CD4-positive, alpha-beta T cell treated with Interleukin-4 for 4 hours (primary cell): ENCODE measurements at places on chromosomes 3 and 15.

DNA sequence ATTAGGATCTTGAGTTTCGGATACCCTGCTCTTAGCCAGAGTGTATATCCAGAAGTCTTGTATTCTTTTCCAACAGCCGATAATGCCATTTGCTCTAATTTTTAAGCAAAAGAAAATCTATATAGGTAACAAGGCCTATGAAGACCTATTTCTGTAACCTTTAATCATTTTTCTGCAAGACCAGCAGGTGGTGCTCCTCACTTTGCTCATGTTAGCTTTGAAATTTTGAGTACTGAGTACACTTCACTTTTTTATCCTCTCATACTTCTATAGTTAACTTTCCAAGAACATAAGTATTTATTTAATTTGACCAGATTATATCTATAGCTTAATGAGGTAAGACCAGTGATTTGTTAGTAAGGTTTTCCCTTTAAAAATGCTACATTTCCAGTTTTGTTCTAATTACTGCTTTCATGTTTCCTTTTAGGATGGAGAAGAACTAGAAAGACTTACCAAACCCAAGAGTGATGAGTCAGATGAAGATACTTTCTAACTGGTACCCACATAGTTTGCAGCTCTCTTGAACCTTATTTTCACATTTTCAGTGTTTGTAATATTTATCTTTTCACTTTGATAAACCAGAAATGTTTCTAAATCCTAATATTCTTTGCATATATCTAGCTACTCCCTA is 20.5 kb downstream of the SLC35A5 start:
- peak; percentile 35 for DNase-seq

- no peak for DNase-seq
Observed at GRCh38 chr3:144583871-144584270, 612.2 kb downstream of the DIPK2A start.

DNA sequence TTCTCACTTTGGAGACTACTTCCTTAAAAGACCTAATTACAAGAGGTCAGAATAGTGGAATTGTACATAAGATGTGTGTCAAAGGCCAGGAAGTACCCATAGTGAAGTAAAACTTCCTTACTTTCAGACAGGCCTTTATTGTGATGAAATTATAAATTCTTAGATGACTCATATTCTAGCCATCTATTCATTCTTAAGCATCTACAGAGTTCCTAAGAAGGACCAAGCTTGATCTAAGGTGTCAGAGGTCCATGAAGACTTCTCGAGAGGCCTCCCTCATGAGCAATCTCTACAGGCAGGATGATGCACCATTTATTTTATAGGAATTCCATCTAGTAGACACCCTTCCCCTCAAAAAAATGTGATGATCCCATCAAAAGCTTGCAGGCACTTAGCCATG is 493.3 kb downstream of the MAGI1 start:
- no peak for DNase-seq

DNA sequence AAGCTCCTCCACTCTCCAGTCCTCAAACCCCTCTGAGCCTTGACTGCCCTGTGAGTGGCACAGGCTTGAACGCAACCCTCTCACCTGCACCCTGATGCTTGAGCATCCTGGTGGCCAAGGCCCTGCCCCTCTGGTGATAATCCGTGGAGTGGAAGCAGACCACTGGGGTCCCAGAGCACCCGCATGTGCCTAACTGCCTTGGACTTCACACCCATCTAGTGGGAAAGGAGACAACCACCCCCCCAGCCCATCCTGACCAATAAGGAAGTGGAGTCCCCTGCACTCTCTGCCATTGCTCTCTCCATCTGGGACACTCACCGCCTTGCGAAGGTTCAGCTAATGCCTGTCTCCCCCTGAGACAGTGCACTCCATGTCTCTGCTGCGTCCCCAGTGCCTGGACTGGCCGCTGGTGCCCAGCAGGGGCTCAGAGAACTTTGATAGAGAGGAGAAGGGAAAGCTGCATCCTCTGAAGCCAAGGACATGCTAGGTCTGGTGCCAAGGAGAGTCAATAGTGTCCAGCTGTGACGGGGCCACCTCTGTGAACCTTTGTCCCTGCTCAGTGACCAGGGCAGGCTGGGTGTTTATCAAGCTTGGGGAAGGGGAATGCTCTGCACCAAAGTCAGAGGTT is 3.4 kb downstream of the KLF15 start:
- DNase-seq, result no peak

GRCh38 chr3:171194965-171195364 is 168.4 kb upstream of the SLC2A2 start:
- no peak for DNase-seq

DNA sequence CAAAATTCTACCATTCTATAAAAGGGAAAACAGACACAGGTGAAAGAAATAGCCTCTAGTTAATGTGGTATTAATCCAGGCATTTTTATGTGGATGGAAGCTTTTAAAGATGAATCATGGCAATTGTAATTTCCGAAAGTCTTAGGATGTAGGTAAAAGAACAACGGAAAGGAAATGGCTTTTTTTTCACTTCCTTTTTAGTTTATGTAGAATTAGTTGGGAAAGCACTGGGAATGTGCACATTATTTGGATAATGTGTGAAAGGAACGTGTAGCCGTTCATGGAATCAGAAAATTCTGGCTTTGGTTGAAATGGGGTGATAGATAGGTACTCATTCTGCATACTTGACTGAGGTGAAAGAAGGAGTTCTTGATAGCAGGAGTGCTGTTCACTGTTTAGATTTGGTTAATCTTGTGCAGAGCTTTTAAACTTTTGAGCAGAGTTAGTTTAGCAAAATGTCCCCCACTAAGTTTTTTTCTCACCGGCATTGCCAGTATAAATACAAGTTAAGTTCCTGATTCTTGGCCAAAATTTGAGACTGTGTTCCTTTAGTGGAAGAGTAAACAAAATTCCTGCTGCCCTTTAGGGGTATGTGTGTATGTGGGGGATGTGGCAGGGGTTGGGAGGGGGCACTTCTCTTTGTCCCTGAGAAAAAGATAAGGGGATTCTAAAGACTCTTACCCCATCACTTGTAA is 20.2 kb upstream of the UTS2B start:
- no peak for DNase-seq

DNA sequence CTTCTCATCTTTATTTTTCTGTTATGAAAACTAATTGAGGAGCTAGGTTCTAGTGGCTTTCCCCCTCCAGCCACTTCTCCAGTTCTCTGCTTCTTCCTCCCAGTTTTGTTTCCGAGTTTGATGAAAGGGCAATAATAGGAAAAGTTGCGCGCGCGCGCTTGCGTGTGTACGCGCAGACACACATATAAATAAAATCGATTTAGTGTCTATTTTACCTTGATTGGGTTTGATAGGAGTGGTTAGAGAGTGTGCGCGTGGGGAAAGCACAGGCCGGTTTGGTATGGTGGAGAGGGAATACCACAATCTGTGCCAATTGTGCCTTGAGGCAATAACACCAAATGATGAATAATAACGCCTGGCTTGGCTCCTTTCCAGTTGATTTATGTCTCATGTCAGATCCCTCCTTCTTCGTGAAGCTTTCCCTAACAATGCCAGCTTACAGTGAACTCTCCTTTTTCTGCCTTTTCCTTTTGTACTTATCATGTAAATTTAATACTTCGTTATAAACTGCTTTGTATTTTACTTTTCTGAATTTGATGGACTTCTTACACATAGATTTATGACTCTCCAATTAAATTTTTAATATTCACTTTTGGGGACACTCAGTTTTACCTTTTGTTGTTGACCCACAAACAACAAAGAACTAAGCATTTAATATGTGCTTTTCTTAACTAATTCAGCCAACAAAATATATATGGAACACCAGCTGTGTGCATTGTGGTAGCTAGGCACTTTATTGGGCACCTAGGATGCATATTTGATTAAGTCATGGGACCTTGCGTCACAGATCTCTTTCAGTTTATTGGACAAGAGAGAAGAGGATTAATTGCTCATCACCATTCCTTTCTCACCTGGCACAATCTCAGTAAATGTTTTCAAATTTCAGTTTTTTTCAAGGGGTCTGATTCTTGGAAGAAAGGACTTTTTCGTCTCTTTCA is 1.7 kb downstream of the TIPARP start:
- peak; percentile 67 for DNase-seq

GRCh38 chr3:146189519-146190173 is 28.7 kb upstream of the PLOD2 start:
- DNase-seq, result peak; percentile 39

DNA sequence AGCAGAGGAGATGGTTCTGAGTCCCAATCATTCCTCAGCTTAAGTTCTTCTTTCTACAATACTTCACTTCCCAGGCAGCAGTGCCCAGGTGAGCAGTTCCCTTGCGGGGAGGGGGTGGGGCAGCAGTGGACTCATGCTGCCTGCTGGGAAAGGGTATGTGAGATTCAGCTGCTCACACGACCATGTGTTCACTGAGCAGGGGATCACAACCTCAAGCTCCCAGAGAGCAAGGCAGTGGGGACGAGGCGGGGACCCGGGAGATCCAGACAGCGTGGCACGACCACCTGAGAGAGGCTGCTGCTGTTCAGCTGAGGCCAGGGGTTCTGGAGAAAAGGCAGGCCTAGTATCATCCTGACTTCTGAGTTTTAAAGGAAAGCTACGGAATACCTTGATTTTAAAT is 166.6 kb downstream of the XXYLT1 start:
- no peak for DNase-seq

GRCh38 chr3:132499071-132499470 is 81.8 kb downstream of the DNAJC13 start:
- no peak for DNase-seq

GRCh38 chr3:48715174-48715800 is 1.7 kb downstream of the IP6K2 start:
- DNase-seq, result no peak

DNA sequence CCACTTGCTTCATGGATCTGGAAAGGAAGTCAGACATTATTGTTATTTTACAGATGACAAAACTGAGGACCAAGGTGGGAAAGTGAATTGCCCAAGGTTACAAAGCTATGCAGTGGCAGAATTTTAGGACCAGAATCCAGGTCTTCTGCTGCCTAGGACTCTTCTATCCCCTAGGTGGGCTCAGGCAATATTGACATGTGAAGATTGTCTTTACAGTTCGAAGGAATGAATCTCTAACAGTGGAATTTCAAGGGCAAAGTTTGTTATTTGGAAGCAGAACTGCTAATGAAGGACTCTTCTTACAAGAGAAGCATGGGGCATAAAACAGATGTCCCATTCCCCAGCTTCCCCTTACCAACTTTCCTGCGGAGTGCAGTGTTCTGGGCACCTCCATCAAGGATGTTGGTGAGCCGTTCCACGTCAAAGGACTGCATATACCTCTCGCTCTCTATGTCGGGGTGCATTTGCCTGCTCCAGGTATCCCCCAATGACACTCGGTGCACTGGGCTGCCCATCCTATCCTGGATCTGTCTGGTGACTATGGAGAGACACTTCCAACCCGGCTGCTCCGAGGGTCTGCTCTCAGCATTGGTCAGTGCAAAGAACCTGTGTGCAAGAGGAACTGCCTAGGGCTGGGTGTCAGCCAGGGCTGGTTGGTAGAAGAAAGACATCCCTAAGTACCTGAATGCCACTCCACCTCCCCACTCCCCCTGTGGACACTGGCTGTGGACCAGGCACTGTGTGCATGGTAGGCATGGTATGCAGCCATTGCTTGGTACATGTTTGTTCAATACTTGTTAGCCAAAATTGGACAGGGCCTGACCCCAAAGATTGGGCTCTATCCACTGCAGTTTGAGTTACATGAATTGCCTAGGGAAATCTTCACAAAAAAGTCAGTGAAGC is 2.1 kb downstream of the ACOX2 start:
- no peak for DNase-seq

DNA sequence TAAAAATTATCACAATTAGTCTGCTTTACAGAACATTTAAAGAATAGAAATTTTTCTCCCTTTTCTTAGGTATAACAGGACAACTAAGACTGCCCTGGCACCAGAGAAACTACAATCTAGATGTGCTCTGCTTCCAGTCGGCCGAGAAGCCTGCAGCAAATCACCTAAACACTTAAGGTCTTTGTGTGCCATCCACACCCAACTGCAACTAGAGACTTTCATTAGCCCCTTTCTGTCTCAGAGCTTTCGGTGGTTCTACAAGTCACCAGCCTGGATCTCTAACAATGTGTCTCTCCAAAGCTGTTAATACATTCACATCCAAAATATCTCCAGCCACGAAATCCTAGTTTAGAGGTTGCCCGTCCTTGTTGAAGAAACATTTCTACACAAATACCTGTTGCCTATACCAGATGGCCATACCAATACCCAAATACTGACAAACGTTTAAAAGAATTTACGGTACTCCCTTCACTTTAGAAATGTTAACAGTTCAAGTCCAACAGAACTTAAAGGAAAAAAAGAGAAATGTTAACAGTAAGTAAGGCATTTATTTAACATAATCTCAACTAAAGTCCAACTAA is 6.7 kb downstream of the PRC1 start:
- no peak for DNase-seq

DNA sequence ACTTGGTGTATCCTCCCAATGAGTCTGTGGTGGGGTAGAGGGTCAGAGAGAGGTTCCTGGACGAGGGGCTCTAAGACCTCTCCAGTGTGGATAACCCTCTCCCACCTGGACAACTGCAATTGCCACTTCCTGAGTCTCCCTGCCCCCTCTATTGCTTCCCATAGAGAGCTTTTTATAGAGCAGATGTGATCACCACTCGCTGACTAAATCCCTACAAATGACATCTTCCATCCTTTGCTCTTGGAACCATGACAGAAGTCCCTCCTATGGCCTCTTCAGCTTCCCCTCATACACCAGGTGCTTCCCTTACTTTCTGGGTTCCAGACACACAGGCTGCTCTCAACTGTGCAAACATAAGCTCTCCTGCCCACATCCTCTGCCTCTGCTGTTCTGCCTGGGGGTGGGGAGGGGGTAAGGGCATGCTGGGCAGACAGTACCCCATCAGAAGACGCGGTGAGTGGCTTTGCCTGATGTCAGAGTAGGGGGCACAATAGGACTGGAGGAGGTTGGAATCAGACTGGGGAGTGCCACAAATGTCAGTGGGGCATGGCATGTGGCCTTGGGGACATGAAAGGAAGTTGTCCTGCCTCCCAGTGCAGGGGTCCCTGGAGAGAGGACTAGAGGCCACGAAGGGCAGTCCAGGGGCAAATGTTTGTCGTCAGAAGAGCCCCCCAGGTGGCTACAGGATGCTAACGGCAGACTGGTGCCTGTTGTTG is 15.2 kb downstream of the ITIH3 start:
- DNase-seq, result no peak

DNA sequence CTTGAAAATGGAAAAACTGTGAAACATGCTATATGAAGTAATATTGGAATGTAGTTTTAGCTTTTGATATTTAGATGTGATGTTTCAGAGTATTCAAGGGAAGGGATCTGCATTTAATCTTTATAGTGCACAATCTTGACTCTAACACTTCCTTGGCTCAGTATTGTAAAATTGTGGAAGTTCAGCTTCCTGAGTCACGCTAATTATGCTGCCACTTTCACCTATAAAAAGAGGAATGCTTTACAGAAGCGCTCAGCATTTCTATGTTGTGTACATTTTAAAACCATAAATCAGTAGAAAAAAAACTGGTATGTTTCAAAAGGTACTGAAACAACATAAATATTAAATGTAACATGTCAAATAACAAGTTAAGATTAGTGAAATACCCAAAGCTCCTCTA is 32.6 kb downstream of the SERPINI2 start:
- DNase-seq, result no peak

DNA sequence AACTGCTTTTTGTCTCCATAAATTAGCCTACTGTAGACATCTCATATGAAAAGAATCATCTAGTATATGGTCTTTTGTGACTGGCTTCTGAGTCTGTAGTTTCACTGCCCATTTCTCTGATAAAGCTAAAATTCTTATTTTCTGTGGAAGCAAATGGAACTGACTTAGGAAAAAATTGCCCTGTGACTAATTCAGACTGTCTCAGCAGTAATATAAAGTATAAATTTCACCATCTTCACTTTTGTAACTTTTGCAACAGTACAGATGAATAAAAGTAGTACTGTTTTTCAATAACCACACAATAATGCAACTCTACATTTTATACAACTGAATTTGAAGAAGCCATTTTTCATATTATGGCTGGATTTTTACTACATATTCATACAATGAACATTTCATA is 104.1 kb downstream of the TBC1D5 start:
- no peak for DNase-seq
